Central memory CD4-positive, alpha-beta T cell (primary cell): ENCODE measurements at places on chromosomes 7 and 10.

DNA sequence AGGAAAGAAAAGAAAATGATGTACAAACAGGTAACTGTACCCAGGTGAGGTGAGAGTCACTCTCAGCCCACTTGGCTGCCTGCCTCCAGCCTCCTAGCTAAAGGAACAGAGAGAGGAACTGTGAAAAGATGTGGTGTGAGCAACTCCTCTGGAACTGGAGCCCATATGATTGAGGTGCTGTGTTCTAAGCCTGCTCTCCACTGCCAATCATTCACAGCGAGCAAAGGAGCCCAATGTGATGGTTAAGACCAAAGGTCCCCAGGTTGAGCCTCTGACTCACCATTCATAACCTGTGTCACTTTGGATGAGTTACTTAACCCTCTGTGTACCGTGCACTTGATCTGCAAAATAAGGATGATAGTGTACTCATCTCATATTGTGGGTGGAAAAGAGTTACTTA, 868.1 kb upstream of the AUTS2 start:
- no peak for DNase-seq

DNA sequence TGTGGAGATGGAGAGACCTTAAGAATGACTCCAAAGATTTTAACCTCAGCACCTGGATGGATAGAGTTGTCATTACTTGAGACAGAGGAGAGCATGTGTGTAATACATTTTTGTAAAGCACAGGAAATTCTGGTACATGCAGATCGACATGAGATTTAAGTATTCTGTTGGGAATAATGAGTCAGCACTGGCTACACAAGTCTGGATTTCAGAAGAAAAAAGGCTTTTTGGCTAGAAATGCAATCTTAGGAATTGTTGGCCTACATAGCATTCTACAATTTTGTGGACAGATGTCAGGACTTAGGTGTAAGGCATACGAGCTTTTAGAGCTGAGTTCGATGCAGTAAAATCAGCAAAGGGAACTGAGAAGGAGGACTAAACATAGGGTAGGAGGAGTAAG, 24.1 kb upstream of the ANKRD30A start:
- no peak for DNase-seq

DNA sequence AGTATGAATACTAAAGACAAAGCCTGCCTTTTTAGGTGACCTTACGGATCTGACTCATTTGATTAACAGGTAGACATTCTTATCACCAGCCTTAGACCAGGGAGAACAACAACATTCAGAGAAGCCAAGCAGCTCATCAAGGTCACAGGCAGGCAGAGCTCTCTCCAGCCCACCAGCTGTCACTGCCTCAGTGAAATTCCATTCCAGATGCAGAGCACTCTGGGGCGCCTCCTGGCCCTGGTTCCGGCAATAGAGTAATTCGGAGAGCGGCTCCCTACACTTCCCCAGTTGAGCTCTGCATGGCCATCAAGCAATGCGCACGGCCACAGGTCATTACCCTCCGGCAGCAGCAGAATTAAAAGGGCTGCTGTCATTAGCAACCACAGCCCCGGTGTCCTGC, 164.7 kb downstream of the TCERG1L start:
- no peak for DNase-seq

DNA sequence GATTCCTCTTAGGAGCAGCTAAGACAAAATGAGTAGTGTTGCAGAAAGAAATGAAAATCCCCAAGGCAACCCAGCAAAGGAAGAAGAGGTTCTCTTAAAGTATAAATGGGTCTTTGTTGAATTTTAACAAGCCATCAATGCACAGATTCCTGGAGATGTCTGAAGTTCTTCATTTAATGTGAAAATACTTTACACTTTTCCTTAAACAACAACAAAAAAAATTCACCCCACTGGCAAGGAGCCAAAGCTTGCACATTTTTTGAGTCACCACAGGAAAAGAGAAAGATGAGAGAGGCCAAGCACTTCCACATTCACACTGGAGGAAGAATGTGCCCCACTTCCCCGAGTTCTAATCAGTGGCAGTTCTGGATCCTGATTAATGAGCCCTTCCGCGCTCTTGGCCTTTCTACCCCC, 286.4 kb upstream of the MEOX2 start:
- no peak for DNase-seq

GRCh38 chr10:132408367-132408781, 11.4 kb downstream of the PWWP2B start:
- DNase-seq: no peak

DNA sequence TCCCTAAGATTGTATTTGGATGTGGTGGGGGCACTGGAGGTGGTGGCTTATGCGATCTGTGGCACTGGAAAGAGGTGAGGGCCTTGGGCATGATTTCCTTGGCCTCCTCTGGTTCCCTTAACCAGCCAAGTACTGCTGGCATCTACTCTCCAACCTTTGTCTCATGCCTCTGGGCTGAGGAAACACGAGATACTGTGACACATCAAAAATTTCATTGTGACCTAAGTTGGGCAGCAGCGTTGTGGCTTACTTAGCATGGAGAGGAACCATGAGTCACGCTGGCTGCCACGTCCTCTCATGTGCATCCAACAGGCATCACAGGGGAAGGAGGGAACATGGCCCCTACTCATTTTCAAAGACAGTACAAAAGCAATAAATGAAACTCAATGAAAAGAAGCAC, 29.7 kb upstream of the GSDME start:
- DNase-seq: no peak

GRCh38 chr10:46530249-46531186, 25.9 kb downstream of the GPRIN2 start:
- no peak for DNase-seq

DNA sequence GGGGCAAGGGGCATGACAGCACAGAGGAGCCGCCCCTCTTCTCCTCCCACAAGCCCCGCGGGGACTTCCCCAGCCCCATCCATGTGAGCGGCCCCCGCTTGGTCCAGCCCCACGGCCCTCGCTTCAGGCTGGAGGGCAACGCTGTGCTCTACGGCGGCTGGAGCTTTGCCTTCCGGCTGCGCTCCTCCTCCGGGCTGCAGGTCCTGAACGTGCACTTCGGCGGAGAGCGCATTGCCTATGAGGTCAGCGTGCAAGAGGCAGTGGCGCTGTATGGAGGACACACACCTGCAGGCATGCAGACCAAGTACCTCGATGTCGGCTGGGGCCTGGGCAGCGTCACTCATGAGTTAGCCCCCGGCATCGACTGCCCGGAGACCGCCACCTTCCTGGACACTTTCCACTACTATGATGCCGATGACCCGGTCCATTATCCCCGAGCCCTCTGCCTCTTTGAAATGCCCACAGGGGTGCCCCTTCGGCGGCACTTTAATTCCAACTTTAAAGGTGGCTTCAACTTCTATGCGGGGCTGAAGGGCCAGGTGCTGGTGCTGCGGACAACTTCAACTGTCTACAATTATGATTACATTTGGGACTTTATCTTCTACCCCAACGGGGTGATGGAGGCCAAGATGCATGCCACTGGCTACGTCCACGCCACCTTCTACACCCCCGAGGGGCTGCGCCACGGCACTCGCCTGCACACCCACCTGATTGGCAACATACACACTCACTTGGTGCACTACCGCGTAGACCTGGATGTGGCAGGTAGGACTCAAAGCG, 5.1 kb downstream of the AOC1 start:
- no peak for DNase-seq

- no peak for DNase-seq
Observed at GRCh38 chr7:25731068-25731845, 420.7 kb upstream of the NFE2L3 start.

GRCh38 chr7:49513911-49514310, 259.5 kb upstream of the VWC2 start:
- DNase-seq: no peak

DNA sequence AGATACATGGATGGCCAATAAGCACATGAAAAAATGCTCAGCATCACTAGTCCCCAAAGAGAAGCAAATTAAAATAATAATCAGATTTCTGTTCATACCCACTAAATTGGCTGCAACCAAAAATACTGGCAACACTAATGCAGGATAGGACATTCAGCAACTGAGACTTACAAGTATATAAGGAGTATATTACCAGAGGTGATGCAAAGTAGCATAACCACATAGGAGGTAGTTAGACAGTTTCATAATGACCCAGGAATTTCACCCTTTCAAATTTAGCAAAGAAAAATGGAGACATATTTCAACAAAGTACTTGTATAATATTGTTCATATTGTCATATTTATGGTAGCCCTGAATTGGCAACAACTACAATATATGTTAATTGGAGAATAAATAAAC, 727.8 kb downstream of the GRID1 start:
- no peak for DNase-seq

- no peak for DNase-seq
Observed at GRCh38 chr7:95469848-95470247, 15.9 kb upstream of the ASB4 start.

DNA sequence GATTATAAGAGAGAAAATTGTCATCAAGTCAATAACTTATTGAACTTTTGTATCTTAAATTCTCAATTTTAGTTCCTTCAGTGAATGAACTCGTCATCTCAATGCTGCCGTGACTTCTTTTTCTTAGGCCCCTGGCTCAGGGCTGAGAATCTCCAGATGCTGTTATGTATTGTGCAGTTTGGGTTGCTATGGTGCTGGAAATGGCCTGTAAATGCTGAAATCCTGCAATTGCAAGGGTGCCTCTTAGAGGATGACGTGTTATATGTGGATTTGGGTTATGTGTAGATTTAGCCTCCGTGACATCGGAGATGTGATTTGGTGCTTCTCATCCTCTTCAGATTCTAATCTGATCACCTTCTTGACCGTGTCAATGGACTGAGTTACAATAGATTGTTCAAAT, 55.7 kb upstream of the ZRANB1 start:
- no peak for DNase-seq

- no peak for DNase-seq
Observed at GRCh38 chr10:111246136-111246535, 169.3 kb downstream of the ADRA2A start.

DNA sequence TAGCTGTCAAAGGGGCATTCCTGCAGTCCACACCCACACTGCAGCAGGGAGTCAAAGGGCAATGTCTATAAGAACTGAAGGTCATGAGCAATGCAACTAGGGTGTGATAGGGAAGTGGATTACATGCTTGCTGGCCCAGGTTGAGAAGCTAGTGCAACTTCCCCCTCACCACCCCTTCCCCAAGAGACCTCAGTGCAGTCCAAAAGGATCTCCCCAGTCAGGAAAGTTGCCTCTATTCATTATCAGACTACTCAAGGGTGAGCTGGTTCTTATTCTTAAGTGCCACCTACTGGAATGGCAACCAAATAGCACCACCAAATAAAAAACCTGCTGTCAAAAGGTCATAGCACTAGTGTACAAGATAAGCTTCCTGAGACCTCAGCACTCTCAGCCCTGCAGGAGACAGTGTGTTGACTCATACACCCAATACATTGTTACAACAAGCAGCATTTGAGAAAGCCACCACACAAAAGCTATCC, 28.2 kb downstream of the MTERF1 start:
- no peak for DNase-seq

DNA sequence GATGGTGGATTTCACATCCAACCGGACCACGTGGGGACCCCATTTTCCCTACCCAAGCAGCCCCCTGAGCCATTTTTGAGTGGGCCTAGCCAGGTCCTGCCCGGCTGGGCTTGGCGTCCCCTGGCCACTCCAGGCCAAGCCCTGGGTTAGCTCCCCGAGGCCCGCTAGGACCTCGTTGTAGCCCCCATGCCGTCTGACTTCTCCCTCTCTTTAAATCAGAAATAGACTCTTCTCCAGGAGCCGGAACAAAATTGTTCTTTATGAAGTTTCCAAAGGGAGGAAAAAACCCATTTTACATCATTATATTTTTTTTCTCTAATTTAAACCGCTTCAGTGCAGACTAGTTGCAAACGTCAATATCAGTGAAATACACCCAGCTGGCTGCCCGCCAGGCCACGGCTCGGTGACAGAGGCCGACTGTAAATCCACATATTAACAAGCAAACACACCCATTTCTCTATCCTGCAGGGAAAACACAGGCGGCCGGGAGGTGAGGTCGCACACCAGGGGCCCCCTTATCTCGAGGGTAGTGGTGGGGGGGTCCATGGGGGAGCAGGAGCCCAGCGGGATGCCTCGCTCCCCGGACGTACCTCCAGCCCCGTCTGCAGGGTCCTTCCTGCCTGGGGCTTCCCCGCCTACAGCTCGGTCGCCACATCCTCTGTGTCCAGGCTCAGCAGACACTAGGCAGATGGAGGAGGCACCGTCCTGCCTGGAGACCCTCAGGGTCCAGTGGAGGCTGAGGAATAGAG, 72.7 kb downstream of the ELFN1 start:
- peak; percentile 20 for DNase-seq

GRCh38 chr7:15929411-15929810, 242.9 kb upstream of the MEOX2 start:
- DNase-seq: no peak

DNA sequence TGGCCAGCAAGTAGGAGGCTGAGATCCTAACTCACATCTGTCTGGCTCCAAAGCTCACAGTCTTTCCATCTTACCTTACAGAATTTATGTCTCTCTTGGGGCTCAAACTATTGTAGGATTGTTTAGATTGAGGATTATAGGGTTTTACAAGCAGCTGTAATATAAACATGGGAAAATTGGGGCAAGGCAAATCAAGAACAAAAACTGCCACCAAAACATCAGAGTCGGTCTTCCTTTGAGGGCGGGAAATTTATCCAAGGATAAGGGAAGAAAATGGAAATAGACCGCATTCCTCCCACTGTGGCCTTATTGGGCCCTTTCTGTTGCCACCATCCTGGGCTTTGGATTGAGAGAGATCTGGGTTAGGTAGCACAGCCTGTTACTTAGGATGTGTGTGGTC, 22.5 kb downstream of the RBM20 start:
- DNase-seq: no peak

- peak; percentile 78 for DNase-seq
Observed at GRCh38 chr10:30701451-30702173, 72.1 kb upstream of the LYZL2 start.

- no peak for DNase-seq
Observed at GRCh38 chr7:82816272-82816671, 346.4 kb downstream of the PCLO start.

DNA sequence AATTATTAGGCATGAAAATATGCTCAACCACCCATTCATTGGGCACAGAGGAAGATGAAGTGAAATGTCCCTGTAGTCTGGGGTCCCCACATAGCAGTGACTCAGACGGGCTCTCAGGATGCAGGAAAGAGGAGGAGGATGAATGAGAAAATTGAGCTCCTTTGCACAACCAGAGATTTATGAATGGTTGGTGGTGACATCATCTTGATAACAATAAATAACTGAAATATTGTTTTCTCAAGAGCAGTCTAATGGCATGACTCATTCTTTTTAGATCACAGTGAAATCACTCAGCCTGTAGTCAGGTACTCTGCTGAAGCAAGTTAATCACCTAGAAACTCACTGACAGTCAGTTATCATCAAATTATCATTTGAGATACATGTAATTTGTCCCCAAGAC, 254.1 kb downstream of the RELN start:
- DNase-seq: no peak

DNA sequence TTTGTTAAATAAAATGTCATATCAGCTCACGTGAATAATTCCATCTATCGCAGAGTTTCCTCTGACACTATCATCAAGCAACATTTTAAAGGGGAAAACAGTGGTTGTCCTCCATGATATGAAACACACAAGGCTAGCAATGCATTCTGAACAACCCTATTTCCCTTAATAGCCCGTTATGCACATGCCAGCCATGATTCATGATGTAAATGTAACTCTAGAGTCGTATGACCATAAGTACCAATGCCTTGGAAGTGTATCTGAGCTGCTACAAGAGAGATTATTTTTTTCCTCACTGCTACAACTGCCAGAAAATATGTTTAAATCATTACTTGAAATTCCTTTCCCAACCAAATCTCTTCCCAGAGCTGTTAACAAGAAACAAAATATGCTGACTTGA, 159.4 kb downstream of the GRM8 start:
- DNase-seq: no peak
